Psoas muscle (tissue), 8 donors: ENCODE measurements at places on chromosomes 1 and 21. TPM values are rescaled to one million over a fixed set of nuclear protein-coding genes. Genes with fewer than 3 reads are reported as not detected.
A peak's percentile ranks its signal among the peaks of the same experiment; 100 is the strongest.

CBS gene
- total RNA-seq = 1.7 TPM

DNA sequence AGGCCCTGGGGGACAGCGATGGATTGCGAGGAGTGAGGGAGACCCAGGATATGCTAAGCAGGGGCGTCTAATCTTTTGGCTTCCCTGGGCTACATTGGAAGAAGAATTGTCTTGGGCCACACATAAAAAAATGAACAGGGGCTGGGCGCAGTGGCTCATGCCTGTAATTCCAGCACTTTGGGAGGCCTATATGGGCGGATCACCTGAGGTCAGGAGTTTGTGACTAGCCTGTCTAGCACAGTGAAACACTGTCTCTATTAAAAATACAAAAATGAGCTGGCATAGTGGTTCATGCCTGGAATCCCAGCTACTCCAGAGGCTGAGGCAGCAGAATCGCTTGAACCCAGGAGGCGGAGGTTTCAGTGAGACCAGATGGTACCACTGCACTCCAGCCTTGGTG, 10.8 kb upstream of the PRAMEF12 start:
- H3K4me1 ChIP-seq = no peaks in the 10 kb centered on the region
- no peak overlapping the region for H3K27ac ChIP-seq
- peaks cover 5% of the 10 kb centered on the region for H3K27me3 ChIP-seq
- no peaks in the 10 kb centered on the region for H3K36me3 ChIP-seq

DNA sequence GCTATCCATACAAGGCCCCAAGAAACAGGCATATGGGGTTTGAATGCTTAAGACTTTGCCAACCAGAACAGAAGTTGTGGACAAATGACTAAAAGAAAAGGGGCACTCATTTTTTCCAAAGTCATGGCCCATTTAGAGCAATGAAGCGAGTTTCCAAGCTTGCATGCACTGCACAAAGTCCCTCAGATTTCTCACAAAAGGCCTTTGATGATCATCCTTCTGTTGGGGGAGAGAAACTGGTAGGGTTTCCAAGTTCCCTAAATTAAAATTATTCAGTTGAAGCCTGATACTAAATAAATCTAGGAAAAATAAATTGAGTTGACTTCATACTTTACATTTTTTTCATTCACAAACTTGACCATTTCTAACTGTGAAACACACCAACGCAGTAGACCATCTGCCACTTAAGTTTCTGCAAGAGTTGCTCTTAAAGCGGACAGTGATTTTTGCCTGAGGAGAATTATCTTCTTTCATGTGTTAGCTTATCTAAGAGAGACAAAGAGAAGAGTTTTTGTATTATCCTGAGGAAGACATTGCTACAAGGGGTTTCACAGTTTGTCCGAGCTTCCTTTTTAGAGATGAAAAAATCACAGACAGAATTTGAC, 139.2 kb downstream of the SEC16B start:
- H3K36me3 ChIP-seq = no peaks in the 10 kb centered on the region
- no peaks in the 10 kb centered on the region for H3K27me3 ChIP-seq
- H3K4me3 ChIP-seq = no peak overlapping the region
- DNase-seq = no peak
- no peak overlapping the region for H3K27ac ChIP-seq

GRCh38 chr1:156194300-156194652, 372 bp downstream of the SLC25A44 start:
- H3K27me3 ChIP-seq = no peaks in the 10 kb centered on the region
- H3K36me3 ChIP-seq = peaks cover 20% of the 10 kb centered on the region
- H3K4me3 ChIP-seq = peak overlapping the region; percentile 100
- H3K27ac ChIP-seq = peak overlapping the region; percentile 91

DNA sequence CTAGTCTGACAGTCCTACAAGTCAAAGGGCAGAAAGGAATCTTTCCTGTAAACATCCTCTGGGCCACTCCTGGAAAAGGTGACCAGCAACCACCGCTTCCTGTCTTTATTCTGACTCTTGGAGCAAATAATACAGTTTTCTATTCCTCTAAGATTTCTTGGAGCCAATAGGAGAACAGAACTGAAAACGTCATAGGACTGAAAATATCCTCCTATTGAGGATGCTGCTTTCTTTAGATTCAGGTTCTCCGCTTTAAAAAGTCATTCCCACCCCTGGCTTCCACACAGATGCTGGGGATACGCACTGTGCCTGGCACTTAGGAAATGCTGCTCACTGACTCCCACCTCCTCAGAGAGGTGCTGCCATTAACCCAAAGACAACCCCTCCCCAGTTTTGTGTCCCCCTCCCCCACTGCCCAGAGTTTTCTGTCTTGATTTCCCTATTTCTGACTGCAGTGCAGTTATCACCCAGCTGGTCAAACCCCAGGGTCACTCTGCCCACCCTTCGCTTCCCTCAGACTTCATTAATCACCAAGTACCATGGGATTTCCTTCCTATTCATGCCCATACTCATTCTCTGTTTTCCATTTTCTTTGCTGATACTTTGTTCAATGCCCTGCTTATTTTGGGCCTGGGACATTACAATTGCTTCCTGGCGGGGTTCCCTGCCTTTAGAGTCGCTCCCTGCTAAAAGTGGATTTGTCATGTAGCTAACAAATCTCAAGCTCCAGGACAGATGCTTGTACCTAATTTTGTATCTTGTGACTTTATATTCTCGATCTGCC, 82.1 kb upstream of the ARHGAP29 start:
- H3K4me3 ChIP-seq = no peak overlapping the region
- H3K27me3 ChIP-seq = no peaks in the 10 kb centered on the region
- no peaks in the 10 kb centered on the region for H3K36me3 ChIP-seq
- no peaks in the 10 kb centered on the region for H3K4me1 ChIP-seq
- DNase-seq = no peak

DNA sequence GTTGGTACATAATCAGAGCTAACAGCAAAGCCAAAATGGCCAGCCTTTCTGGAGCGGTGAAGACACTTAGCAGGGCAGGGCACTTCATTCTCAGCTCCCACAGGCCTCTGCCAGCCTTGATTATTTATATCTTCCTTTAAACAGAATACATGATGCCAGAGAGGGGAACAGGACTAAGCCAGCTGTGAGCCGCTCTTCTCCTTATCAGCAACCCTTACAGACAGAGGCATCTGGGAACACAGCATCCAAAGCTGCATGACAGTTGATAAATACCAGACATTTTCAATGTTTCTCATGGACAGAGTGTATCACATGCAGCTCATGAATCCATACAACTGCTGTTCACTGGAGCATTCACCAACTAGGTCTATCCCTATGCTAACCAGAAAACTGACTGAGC, 29.1 kb downstream of the DNAJC11 start:
- no peak overlapping the region for H3K4me3 ChIP-seq
- peak overlapping the region; percentile 39 for H3K27ac ChIP-seq
- H3K27me3 ChIP-seq = no peaks in the 10 kb centered on the region
- peaks cover 23% of the 10 kb centered on the region for H3K4me1 ChIP-seq

FAM78B gene
- 2.5 TPM for total RNA-seq

DNA sequence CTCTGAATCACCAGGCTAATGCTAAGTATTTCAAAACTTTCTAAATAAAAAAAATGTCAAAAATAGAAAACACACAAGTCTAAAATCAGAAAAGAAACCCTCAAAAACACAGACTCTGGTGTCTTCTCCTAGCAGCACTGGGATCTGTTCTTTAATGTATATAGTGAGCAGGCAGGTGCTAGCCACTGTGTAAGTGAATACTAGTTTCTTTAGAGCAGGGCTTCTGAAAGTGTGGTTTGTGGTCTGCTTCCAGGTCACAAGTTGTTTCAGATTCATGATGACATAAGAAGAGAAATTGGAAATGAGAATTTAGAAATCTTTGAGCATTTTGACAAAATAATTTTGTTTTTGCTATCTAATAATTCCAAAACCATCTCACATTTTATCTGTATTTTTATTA, 763.1 kb downstream of the USP25 start:
- no peak overlapping the region for H3K4me3 ChIP-seq
- H3K36me3 ChIP-seq = no peaks in the 10 kb centered on the region
- H3K4me1 ChIP-seq = peaks cover 17% of the 10 kb centered on the region
- H3K27me3 ChIP-seq = no peaks in the 10 kb centered on the region

DNA sequence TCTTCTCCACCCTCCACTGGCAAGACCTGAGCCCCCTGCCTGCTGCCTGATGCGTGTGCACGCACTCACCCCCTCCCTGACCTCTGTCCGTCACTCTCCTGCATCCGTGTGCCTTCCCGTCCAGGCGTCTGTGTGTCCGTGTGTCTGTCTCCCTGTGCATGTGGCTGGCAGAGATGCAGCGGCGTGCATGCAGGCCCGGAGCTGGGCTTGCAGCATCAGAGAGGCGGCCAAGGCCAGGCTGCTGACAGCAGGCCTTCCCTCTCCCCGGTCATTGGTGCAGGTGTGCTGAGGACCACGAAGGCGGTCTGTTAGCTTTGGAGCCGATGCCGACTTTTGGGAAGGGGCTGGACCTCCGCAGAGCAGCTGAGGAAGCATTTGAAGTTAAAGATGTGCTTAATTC, 22.8 kb upstream of the ARHGEF16 start:
- H3K4me1 ChIP-seq = no peaks in the 10 kb centered on the region
- H3K4me3 ChIP-seq = no peak overlapping the region
- peaks cover 2% of the 10 kb centered on the region for H3K27me3 ChIP-seq
- DNase-seq = no peak

DNA sequence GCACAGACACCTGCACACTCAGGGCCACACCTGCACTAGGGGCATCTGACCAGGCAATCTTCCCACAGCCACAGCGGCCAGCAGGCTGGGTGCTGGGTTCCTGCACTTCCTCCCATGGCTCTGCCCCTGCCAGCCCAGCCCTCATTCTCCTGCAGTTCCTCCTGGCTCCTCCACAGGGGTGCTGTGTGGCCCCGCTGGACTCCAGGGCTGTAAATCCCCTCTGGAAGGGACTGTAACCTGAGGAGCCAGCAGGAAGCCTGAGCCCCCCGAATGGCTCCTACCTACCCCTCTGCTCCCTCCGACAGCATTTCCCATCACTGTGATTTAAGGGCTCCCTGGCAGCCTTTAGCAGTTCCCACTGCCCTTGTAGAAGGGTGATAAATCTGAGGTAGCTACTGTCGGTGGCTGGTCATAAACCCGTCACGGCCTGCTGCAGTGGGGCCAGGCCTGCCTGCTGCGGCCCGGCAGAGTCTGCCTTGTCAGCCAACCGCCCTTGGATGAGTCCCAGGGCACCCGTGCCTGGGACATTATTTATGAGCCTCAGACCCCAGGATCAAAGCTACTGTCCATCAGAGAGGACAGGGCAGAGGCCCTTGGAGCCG, 8.8 kb downstream of the UBL4B start:
- DNase-seq = no peak
- no peak overlapping the region for H3K4me3 ChIP-seq
- no peak overlapping the region for H3K27ac ChIP-seq
- no peaks in the 10 kb centered on the region for H3K36me3 ChIP-seq

DNA sequence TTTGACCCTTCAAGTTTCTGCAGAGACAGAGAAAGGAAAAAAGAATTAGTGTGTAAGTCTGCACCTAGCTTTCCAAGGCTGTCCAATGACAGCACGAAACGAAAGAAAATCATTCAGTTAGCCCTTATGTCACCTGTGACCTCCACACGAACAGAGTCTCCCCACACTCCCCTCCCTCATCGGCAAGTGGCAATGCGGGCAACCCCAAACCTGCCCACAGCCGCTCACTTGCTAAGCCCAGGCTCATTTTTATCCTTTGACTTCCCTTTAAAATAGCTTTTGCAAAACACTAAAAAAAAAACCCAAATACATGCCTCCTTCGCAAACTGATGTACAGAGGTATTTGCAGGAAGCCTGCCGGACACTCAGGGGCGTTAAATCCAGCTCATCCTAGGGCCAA, 10.3 kb downstream of the RCC2 start:
- H3K27me3 ChIP-seq = no peaks in the 10 kb centered on the region
- H3K36me3 ChIP-seq = peaks cover 9% of the 10 kb centered on the region
- H3K4me1 ChIP-seq = no peaks in the 10 kb centered on the region
- no peak overlapping the region for H3K27ac ChIP-seq
- H3K4me3 ChIP-seq = no peak overlapping the region

AUNIP gene
- total RNA-seq = not detected

GRCh38 chr1:175220853-175221556, 28.4 kb upstream of the KIAA0040 start:
- no peaks in the 10 kb centered on the region for H3K27me3 ChIP-seq
- H3K36me3 ChIP-seq = no peaks in the 10 kb centered on the region
- DNase-seq = no peak
- H3K4me3 ChIP-seq = no peak overlapping the region

- no peaks in the 10 kb centered on the region for H3K36me3 ChIP-seq
- H3K4me3 ChIP-seq = no peak overlapping the region
- no peak for DNase-seq
These were observed 651.6 kb upstream of the ADGRL4 start for GRCh38 chr1:79657951-79658658.

GRCh38 chr1:186575348-186575747, 104.9 kb downstream of the PTGS2 start:
- H3K36me3 ChIP-seq = no peaks in the 10 kb centered on the region
- no peak for DNase-seq
- H3K27ac ChIP-seq = no peak overlapping the region
- H3K4me3 ChIP-seq = no peak overlapping the region
- H3K4me1 ChIP-seq = no peaks in the 10 kb centered on the region

DNA sequence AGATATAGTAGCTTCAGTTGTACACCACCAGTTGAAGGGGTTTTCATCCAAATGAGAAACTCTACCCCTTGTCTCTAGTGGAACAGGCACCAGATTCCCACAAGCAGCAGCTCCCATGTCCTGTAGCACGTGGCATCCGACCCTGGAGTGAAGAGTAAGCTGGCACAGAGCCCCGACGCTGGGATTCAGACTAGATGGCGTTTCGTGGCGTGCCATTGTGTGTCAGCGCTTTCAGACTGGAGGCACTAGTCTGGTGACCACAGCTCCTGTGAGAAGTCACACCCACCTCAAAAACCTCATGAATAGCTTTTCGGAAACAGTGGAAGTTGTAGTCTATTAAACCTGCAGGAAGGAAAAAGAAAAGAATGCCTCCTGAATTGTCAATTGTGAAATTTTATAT, 20.2 kb downstream of the RRAGC start:
- DNase-seq = no peak
- no peaks in the 10 kb centered on the region for H3K27me3 ChIP-seq

MROH9 gene
- total RNA-seq = not detected

DNA sequence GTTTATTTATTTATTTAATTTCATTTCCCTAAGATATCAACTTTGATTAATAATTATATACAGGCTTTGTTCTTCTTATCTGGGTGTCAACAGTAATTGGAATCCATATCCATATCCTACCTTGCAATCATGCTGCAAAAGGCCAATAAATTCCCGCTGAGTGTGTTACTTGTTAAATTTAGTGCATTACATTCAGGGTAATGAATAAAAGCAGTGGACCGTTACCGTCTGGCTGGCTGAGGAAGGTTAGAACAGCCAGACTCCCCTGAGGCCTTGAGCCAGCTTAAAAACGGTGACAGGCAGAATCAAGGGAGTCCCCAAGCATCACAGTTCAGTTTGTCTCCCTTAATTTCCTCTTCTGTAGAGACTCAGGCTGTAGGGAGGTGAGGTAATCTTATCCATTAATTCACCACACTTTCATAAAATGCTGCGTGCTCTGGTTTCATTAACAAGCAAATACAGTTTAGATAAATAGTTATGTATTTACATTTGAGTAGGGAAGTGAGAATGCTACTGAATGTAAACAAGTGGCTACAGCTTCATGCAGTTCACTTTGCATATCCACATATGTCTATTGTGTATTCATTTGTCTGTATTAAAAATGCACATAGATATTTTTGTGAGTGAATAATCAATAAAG, 888.2 kb upstream of the CXADR start:
- peaks cover 17% of the 10 kb centered on the region for H3K4me1 ChIP-seq
- no peak overlapping the region for H3K27ac ChIP-seq
- H3K4me3 ChIP-seq = no peak overlapping the region

- no peaks in the 10 kb centered on the region for H3K27me3 ChIP-seq
- H3K36me3 ChIP-seq = no peaks in the 10 kb centered on the region
- no peaks in the 10 kb centered on the region for H3K4me1 ChIP-seq
- DNase-seq = no peak
These were observed 57.7 kb upstream of the LRRC7 start for GRCh38 chr1:69510026-69510425.

GBP6 gene
- not detected for total RNA-seq
